Globus pallidus (tissue), 1 donor: ENCODE measurements at places on chromosomes 5 and 9.

- DNase-seq, result no peak
These were observed 6.6 kb downstream of the CDC14B start for GRCh38 chr9:96612966-96613589.

DNA sequence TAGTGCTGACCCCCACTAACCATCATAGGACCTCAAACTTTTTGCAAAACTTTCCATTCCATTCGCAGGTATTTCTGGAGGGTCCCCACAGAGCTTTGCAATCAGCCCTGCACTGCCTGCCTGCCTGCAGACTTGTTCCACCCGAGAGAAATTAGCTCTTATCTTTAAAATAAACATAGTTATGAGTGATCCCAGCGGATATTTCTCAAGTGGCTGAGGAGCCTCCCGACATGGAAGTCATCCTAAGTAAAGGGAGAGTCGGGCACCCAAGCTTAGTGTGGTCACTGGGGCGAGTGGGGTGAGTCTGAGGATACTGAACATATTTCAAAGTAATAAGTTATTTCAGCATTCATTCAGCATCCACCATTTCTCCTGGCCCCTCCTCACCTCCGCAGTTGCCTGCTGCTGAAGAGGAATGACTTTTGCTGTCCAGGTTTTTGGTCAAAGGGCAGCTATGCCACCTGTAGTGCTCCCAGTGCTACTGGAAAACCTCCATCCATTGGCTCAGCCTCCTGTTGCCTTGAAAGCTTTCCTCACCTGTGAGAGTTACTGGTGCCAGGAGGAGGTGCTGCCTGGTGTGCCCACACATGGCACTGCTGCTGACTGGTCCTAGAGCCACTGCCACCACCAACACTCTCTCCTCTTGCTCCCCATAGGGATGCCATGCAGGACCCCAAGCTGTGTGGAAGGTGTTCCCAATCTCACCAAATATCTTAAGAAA, 89.7 kb upstream of the PCSK1 start:
- no peak for DNase-seq

- no peak for DNase-seq
These were observed 83.4 kb upstream of the DMRT1 start for GRCh38 chr9:758146-758545.

- no peak for DNase-seq
These were observed 116.8 kb downstream of the ADAMTS6 start for GRCh38 chr5:65364907-65365306.

- no peak for DNase-seq
These were observed 185.9 kb downstream of the SEMA6A start for GRCh38 chr5:116388564-116389258.

- DNase-seq, result no peak
These were observed 195.8 kb downstream of the SREK1 start for GRCh38 chr5:66339896-66340295.

DNA sequence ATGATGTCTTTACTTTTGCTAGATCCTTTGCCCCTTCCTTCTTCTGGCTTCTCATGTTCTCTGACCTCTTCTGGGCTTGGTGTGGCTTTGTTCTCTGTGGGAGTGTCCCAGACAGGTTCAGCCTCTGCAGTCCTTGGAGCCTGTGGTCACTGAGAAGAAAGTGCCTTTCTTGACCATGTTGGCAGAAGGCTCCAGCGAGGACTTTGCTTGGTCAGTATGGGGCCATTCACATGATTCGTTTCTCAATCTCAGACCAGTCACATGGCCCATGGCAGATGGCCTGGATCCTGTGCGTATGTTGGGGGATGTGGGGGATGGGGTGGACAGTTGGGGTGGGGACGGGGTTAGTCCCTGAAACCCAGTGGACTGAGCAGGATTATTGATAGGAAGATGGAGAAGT, 274.1 kb downstream of the ARHGAP26 start:
- DNase-seq, result no peak

GRCh38 chr9:95626885-95627558, 110.3 kb upstream of the PTCH1 start:
- no peak for DNase-seq

DNA sequence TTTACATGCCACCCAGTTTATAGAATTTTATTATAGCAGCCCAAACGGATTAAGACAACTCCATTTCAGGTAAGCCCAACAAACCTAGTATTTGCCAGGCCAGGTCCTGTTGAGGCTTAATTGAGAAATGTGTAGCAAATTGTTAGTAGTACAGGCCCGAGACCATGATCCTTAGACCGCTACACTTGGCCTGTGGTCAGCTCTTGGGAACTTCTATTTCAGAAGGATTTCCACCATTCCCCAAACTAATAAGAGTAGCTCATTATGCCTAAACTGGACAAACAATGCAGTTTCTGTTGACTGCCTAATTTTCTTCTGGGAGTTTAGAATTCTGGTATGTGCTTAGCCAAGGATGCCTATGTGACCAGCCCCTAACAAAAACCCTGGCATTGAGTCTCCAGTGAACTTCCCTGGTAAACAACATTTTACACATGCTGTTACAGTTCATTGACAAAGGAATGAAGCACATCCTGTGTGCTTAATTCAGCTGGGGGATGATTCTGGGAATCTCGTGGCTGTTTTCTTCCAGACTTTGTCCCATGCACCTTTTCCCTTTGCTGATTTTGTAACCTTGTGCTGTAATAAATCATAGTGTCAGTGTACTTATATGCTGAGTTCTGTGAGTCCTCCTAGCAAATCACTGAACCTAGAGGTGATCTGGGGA, 5.6 kb upstream of the GPX3 start:
- DNase-seq, result no peak

- no peak for DNase-seq
These were observed 594.6 kb upstream of the BRINP1 start for GRCh38 chr9:119963798-119964372.

- DNase-seq, result no peak
These were observed 143.7 kb upstream of the TNC start for GRCh38 chr9:115261656-115262081.

GRCh38 chr9:91117959-91118703, 243.6 kb downstream of the AUH start:
- peak; percentile 64 for DNase-seq

GRCh38 chr5:158821331-158821730, 278.4 kb downstream of the EBF1 start:
- no peak for DNase-seq

GRCh38 chr9:71754151-71754550, 14.2 kb downstream of the CEMIP2 start:
- DNase-seq, result no peak

GRCh38 chr9:124793015-124793541, 16.1 kb downstream of the OLFML2A start:
- no peak for DNase-seq

DNA sequence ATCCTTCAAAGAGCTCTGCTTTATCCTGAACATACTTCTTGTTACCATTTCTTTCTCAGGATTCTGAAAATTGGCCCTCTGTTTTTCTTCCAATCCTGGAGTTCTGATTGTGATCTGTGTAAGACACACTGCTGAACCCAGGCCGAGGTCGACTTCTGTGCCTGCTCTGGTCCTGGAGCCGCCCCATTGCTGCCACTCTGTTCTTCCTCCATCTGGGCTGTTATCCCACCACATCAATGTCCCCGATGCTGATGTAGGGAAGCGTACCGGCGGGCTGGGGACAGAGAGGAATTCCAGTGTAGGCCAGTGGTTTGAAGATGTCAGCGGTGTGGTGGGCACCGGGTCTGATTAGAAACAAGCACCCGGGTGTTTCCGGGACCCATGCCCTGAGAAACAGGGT, 102.5 kb downstream of the LIFR start:
- DNase-seq, result no peak

DNA sequence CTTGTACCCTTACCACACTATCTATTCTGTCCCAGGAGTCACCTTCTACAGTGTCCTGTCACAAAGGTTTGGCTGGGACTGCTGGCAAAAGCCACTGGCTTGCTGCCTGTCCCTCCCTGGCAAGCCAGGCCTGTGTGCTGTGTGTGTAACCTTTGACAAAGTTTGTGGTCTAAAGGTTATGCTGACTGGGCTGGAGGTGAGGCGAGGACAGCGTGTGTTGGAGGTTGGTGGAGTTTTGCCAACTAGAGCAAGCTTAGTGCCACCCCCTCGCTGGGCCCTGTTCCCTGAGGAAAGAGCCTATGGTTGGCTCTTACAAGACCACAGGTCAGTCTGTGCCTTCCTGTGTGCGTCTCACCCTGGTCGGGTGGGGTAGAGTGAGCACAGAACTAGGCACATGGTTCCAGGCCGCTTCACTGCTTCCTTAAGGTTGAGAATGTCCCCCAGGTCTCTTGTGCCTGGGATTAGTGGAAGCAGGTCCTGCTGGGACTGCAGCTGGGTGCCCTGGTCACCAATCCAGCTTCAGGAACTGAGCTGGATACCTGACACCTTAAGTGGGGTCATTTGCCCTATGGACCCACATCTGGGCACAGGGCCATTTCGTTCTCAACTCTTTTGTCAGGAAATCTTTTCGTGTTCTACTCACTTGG, 152.2 kb downstream of the GADD45G start:
- DNase-seq, result no peak

DNA sequence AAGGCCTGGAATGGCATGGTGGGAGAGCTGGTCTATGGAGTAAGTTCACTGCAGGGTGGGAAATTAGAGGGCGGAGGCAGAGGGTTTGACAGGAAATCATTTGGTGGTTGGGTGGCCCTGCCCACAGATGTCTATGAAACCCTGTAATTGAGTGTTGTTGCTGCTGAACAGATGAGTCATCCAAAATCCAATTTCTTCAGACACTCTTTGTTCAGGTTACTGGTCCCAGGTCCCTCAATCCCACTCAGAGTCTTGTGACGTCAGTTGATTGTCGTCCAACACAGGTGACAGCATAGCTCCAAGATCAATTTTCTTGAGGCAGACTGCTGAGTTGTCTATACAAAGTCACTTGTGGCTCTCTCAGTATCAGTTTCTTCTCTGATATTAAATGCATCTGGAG, 208.6 kb downstream of the GRIA1 start:
- no peak for DNase-seq

DNA sequence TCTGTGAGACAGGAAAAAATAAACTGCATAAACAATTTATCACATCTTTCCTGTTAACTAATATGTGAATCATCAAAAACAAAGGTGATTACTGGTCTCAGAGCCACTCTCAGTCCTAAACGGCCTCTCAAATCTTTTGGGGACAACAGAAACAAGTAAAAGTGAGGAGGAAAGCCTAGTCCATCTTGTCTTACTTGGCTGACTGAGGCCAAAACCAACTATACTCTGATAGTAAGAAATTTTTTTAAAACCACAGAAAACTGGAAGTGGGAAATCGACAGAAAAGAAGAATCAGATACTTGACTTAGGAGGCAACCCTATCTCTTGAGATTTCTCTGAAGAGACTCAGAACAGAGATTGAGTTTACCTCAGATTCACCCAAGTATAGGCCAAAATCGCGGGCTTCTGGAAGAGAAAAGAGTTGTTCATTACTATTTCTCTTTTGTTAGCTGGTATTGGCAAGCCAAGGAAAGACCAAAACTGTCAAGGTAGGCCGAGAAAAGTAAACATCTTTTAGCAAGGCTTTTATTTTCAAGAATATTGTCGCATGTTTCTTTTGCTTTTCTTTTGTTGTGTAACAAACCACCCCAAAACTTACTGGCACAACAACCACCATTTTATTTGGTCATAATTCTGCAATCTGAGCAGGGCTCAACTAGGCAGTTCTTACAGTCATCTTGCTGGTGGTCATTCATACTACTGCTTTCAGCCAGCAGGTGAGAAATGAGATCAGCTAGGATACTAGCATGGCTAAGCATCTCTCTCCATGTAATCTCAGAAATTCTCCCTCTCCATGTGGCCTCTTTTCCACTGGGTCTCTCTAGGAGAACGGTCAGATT, 46.1 kb downstream of the RFX3 start:
- DNase-seq, result no peak
